ENCODE measurements at places on chromosomes 12 and 14.
A peak's percentile ranks its signal among the peaks of the same experiment; 100 is the strongest.

DNA sequence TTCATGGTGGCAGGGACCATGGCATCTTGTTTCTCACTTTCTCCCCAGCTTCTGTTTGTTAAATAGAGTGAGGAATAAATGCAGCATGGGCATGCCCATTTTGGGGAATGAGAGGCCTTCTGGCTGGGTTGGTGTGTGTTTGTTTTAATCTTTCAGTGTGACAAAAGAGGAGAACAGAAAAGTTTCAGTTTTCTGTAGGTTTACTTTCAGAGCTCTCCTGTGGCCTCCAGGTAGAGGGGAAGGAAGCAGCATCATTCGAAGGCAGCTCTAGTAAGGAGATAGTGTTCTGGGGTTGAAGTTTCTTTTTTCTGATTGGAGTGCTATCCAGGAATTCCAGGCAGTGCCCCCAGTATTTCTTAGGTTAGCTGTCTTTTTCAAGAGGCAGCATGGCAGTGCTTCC, 15.3 kb downstream of the MSRB3 start:
- no peak for DNase-seq

DNA sequence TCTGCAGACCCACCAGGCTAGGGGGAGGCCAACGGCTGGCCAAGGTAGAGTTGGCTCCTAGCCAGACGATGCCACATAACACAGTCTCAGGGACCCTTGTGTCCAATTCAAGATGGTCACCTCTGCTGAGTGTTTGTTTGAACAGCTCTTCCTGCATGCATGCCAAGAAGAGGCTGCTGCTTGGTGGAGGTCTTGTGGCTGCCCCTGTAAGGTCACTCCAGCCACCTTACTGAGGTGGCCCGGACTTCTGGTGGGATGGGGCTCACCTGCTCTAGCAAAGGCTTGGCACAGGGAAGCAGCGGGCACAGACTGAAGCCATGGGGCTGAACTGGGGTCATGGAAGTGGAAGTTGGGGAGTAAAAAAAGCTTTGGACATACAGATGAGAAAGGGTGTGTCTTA, 210.3 kb downstream of the GLT1D1 start:
- no peak for DNase-seq

GRCh38 chr14:24131549-24131966, 1.1 kb downstream of the FITM1 start:
- DNase-seq, result peak; percentile 60

- no peak for DNase-seq
Observed at GRCh38 chr12:74890237-74890599, 319.4 kb downstream of the KCNC2 start.

DNA sequence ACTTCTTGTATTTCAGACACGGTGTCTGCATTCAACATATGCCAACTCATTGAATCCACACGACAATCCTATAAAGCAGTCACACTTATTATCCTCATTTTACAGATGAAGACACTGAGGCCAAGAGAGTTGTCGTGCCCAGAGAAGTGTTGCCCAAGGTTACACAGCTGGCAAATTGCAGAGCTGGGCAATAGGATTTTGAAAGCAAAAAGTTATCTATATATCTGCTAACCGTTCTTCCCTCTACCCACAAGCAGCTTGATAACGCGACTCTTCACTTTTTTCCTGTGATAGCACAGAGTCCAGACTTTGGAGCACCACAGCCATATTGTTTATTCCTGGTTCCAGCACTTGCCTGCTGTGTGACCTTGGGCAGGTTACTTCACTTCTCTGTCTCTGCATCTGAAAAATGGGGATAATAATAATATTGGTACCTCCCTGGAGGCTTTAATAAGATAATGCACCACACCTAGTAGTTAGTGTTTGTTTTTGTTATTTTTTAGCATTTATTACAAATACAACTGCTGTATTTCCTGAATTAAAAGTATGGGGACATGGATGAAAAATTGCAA, 82.2 kb downstream of the CHST11 start:
- no peak for DNase-seq

DNA sequence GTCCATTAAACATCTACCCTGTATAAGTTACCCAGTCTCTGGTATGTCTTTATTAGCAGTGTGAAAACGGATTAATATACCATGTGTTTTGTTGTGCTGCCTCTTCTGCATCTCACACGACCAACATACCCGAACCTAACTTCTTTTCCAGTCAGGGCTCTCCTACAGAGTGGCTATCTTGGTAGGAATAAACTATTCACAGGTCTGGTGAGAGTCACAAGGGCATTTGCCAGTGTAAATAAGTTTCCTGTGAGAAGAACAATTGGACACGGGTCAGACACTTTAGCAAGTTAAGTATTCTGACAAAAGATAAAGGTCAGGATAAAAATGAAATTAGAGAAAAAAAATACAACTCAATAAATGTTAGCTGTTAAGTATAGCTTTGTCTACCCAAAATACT, 60.9 kb downstream of the MYF5 start:
- DNase-seq, result no peak

- DNase-seq, result no peak
Observed at GRCh38 chr12:86234316-86234855, 21.8 kb downstream of the MGAT4C start.

GRCh38 chr12:11749943-11750690, 100.6 kb downstream of the ETV6 start:
- no peak for DNase-seq

DNA sequence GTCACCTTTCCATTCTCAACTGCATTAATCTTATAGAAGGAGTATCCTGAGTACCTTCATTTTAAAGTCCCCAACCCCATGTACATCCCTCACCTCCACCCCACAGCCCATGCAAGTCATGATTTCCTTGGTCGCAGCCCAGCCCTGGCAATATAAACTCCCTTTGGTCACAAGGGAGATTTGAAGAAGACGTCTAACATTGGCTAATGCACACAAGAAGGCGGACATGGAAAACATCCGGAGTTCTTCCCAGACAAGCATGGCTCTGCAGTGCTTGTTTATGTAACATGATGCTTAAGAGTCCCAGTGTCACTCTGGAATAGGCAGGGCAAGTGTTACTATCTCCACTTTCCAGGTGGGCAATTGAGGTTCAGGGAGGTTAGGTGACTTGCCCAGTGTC, 277.6 kb downstream of the DPF3 start:
- DNase-seq, result no peak

DNA sequence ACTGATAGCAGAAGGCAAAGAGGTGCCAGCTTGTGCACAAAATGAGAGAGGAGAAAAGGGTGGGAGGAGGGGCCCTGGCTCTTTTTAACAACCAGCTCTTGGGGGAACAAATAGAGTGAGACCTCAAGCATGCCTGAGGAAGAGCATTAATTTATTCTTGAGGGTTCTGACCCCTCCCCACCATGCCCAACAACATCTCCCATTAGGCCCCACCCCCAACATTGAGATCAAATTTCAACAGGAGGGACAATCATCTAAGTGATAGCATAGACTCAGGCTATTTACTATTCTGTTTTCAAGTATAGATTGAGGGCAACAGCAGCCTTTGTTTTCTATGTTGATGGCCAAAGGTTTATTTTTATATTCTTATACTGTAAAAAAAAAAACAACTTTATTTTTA, 59.7 kb downstream of the FUT8 start:
- no peak for DNase-seq

GRCh38 chr12:116853507-116853906, 27.7 kb downstream of the HRK start:
- no peak for DNase-seq

- no peak for DNase-seq
Observed at GRCh38 chr14:61342486-61342885, 21.1 kb downstream of the PRKCH start.

DNA sequence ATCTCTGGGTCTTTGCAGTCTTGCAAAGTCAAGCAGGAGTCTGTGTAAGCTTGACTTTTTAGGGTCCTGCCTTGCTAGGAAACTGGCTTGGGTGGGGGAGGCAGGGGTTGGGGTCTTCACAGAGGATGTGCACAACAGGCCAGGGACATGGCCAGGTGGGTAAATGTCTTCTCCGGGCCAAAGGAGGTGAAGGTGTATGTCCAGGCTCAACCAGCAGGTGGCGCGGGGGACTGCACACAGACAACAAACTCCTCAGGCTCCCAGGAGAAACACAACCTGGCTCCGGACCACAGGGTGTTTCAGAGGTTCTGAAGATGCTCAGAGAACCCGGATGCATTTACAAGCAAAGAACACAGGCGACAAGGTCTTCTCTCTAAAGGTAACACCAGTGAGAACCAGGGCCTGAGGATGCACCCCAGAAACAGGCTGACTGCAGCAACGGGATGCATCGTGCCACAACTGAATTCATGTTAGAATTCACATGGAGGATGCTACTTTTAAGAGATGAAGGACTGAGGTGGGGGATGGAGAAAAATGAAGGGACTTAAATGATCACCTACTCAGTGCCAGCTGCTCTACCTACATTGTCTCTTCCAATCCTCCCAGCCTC, 56.0 kb downstream of the PLEKHG3 start:
- DNase-seq, result no peak

GRCh38 chr12:124543052-124543589, 24.3 kb downstream of the NCOR2 start:
- DNase-seq, result peak; percentile 85

GRCh38 chr14:21846227-21846885, 172.7 kb upstream of the OR4E1 start:
- no peak for DNase-seq

DNA sequence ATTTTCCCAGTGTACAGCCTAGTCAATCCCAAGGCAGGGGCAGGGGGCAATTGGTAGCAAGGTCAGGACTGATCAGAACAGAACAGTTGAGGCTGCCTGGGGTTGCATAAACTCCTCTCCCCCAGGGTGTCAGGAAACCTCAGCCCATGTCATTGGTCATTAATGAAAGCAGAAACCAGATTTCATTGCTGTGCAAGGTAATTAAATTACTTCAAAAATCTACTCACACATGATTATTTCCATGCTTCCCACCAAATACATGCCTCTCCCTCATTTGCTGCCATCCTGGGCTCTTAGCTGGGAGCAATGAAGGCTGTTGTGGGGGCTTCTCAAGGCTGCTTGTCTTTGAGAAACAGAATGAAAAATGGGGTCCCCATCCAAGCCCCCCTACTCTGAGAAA, 124.2 kb downstream of the PHETA1 start:
- no peak for DNase-seq

DNA sequence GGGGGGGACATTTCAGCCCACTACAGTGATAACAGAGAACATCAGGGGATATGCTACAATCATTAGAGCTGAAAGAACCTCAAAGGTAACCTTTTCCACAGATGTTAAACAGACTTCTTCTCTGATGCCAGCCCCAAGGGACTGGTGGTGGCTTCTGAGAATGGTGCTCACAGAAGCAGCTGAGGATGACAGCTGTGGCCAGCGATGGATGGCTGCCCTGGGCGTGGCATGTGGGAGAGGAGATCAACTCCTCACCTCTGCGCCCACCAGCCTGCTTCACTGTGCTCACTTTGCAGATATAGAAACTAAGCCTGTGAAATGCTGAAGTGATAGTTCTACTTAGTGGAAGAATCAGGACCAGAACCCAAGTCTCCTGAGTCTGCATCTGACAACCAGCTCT, 33.0 kb downstream of the FOXN3 start:
- DNase-seq, result no peak

GRCh38 chr12:89289720-89290119, 62.6 kb downstream of the DUSP6 start:
- DNase-seq, result no peak

GRCh38 chr12:91805031-91805430, 340.6 kb downstream of the BTG1 start:
- DNase-seq, result no peak

DNA sequence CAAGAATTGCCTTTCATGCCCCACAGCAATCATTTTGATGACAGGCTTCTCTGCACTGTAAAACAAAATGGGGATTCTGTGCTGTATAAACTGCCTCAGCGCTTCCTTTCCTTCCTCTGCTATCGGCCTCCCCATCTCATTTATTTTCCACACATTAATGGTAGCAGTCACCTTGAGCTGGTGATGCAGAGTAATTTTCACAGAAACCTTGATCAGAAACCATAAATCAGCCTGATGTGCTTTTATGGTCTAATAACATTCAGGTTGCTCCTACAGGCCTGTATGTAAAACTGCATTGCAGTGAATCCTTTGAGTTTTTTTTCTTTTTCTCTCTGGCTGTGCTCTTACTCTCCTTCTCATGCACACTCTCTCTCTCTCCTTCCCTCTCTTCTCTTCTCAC, 578.4 kb upstream of the STXBP6 start:
- no peak for DNase-seq

- DNase-seq, result peak; percentile 59
Observed at GRCh38 chr12:55698241-55698955, 9.3 kb downstream of the ITGA7 start.

DNA sequence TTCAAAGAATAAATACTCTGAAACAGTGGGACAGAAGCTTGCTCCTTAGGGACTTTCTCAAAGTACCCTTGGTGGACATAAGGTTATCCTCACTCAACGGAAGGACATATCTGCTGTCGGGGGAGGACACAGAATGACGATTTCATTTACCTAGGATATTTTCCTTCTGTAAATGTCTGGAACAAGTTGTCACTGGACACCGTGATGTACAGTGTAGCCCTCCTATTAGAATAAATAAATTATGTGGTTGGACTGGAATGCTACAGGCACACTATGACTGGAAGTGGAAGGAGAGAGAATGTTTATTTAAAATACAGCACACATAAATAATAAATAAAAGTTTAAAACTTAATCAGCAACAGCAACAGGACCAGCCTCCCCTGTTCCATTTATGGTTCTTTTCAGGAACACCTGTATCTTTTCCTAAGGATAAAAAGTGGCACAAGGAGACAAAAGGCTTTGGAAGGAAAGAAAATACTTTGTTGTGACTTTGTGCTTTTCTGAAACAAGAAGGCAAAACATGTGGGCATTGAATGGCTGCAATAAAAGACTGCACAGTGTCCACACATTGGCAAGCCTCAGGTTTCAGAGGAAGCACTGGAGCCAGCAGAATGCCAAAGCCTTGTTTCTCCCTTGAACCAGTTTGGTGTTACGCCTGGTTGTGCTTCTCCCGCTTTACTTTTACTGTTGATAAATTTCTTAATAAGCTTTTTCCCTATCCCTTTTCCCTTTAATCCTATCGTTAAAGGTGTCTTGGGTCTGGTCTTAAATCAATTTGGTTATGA, 36.8 kb downstream of the FGD4 start:
- no peak for DNase-seq

DNA sequence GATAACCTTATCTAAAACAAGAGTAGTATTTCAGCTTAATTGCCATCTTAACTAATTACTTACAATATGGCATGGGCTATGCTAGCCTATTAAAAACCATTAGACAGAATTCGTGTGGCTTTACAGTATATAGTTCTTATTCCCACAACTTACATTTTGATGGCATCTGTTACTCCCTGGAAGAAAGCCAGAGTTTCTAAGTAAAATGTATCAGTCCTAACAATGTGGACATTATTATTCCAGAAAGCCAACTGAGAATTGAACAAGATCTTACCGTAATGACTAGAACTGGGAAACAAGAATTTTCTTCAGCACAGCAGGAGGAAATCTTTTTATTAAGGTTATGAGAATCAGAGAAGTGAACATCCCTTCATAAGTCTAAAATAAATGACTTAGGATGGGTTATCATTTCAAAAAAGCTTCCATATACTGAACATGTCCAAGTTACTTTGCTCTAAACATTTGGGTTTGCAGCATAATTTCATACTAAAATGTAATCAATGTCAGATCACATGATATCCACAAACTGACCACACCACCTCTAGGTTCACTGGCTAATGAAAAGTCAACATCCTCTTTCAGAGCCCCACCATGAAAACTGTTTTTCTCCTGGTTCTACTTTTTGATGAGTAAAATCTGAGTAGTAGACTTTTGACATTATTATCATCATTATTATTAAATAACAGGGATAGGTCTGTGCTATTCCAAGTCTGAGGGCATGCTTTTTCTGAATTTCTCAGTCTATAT, 179.7 kb downstream of the SSPN start:
- no peak for DNase-seq
